ENCODE measurements at places on chromosomes 6 and 20.

- DNase-seq: no peak
These were observed 379.5 kb upstream of the SULF2 start for GRCh38 chr20:48164566-48165400.

- DNase-seq: no peak
These were observed 572.9 kb upstream of the NOX3 start for GRCh38 chr6:156028335-156029131.

DNA sequence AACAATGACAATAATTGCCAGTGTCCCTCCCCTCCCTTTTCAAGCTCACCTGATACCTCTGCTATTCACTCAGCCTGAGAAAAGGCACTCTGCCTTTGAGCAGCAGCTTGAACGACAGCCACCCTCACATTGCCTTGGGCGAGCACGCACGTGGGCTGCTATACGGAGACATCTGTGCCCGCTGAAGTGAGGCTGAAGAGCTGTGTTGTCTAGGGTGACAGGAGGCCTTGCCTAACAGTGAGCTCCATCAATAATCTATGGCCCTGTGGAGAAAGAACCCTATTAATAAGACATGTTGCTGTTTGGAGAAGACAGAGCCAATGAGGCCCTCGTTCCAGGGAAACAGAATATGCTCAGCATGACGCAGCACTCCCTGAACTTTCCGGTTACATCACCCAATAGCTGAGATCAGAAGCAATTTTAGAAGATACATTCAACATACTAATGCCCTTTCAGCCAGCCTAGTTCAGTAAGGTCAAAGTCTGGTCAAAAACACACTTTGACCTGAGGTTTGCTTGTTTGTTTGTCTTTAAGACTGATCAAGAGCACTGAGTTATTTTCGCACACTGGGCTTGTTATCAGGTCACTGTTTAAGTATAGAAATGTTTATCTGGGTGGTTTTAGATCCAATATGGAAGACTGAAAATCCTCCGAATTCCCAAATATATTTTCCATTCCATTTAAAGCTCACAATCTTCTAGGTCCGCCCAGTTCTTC, 30.6 kb downstream of the RBM24 start:
- no peak for DNase-seq

GRCh38 chr6:7413151-7413823, 23.7 kb downstream of the RIOK1 start:
- DNase-seq: no peak
